Bone marrow (tissue), 2 donors: ENCODE measurements at places on chromosomes 3 and 15.

- DNase-seq: no peak
Measured at GRCh38 chr3:140933552-140933951, 8.1 kb upstream of the SLC25A36 start.

- no peak for DNase-seq
Measured at GRCh38 chr3:133509488-133509887, 64.0 kb upstream of the CDV3 start.

GRCh38 chr15:49370782-49371181, 52.3 kb upstream of the FGF7 start:
- no peak for DNase-seq

GRCh38 chr3:39911465-39912309, 102.3 kb downstream of the MYRIP start:
- no peak for DNase-seq

GRCh38 chr15:76289582-76289981, 21.7 kb downstream of the ETFA start:
- DNase-seq: no peak

DNA sequence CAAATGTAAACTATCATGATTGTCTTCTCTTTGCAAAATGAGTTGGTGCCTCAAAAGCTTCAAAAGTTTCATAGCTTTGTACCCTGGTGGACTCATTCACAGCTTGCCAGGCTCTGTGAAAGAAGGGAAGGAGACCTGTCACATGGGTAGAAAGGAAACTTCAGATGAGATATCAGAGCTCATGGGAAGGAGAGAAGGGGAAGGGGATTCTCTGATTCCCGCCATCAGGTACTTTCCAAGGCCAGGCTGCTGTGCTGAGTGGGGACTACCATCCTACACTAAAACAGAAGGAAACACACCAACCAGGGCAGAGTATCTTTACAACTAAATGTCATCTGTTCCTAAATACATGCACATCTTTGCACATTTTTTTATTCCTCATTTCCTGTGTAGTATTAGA, 9.2 kb downstream of the ILDR1 start:
- DNase-seq: no peak

DNA sequence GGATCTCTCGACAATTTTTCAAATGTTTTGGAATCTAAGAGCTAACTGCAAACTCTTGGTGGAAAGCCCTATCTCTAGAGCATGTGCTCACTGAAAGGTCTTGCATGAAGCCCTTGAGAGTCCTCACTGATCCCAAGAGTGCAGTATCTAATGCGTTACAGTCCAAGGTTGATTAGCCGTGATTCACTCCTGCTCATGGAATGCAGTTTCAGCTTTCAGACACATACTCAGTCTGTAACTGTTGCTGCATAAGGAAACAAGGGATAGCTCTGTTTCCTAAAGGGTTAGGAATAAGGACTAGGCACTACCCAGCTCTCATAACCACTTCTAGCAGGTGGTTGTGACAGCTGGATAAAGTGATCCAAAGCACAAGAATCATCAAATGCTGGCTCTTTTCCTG, 687.4 kb upstream of the CFAP20DC start:
- no peak for DNase-seq

- DNase-seq: peak; percentile 44
Measured at GRCh38 chr3:132641837-132642538, 17.6 kb downstream of the ACAD11 start.

- no peak for DNase-seq
Measured at GRCh38 chr15:94532226-94532625, 300.9 kb downstream of the MCTP2 start.

GRCh38 chr15:29018120-29018805, 132.5 kb downstream of the APBA2 start:
- no peak for DNase-seq

DNA sequence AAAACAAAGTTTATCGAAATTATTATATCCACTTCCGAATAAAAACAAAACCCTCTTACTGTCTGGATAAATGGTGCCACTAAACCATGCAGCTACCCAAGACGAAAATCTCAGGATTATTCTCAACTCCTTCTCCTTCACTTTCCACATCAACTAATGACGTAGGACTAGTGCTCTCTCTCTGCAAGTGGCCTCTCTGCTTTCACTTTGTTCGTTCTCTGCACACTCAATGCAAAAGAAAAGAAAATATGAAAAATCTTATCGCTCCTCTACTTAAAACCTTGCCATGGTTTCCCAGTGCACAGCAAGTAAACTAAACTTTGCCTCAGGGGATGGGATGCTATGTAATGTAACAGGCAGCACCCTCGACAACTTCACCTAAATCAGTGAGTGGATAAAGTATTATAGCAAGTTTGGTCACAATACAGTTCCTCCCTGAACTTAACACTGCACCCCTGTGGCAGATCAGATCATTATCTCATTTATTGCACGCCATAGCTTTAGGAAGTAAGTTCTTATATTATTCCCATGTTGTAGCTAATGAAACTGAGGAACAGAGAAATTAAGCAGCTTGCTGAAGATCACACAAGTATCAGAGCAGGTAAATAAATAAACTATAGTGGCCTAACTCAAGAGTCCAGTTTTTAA, 262.7 kb upstream of the GADL1 start:
- peak; percentile 71 for DNase-seq

DNA sequence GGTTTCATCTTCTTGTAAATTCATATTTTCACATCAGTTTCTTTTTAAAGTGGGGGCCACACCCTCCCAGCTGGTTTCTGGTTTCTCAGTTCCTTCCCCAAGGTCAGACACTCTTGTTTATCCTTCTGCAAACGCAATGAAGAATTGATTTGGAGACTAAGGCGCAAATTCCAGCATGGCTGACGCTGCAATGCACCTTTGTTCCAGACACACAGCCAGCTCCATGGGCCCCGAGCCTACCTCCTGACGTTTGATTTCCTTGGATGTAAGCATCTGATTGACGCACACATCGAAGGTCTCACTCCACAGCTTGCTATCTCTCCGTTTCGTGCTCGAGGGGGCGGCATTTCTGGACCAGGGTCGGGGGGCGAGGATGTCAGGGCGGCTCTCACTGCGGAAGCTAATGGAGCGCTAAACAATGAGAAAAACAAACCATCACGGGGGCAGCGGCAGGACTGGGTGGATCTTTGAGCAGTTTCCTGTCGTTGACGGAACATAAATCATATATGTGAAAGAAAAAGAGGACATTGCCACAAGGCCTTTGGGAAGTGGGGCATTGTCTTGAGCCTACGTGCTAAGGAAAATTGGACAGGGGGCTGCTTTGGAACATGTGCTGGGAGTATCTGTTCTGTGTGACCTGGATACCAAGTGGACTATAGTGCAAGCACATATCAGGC, 46.9 kb downstream of the ARHGEF3 start:
- DNase-seq: no peak

DNA sequence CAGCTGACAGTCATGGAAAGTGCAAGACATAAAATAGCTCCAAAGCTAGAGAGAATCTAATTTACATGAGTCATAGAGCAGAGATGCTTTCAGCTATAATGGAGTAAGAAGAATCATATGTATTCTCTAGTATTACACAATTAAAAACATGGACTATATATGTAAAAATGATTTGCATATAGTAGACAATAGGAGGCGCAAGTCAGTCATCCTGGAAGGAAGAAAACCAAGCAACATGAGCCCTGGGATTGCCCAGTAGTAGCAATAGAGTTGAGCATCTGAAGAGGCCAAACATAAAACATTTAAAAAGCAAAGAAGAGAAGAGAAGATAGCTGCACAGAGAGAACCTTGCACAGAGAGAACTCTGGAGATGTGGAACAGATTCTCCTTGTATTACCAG, 455.0 kb downstream of the EPHA3 start:
- no peak for DNase-seq

GRCh38 chr3:112561734-112562529, at the start of the genes ATG3 and SLC35A5:
Gene ATG3 (minus strand): TSS chr3:112561962. CDS start chr3:112561528, 434 bp downstream.
Gene SLC35A5 (plus strand): TSS chr3:112562045. CDS start chr3:112563404, 1,359 bp downstream.
- peak; percentile 99 for DNase-seq

- no peak for DNase-seq
Measured at GRCh38 chr3:34202975-34203374, 404.5 kb downstream of the PDCD6IP start.
